ENCODE measurements at places on chromosomes 12 and 14.

GRCh38 chr12:31518680-31519227 lies 72.2 kb downstream of the DENND5B start:
- DNase-seq = no peak

- DNase-seq = no peak
Measured at GRCh38 chr12:116068853-116069252, 208.6 kb downstream of the MED13L start.

DNA sequence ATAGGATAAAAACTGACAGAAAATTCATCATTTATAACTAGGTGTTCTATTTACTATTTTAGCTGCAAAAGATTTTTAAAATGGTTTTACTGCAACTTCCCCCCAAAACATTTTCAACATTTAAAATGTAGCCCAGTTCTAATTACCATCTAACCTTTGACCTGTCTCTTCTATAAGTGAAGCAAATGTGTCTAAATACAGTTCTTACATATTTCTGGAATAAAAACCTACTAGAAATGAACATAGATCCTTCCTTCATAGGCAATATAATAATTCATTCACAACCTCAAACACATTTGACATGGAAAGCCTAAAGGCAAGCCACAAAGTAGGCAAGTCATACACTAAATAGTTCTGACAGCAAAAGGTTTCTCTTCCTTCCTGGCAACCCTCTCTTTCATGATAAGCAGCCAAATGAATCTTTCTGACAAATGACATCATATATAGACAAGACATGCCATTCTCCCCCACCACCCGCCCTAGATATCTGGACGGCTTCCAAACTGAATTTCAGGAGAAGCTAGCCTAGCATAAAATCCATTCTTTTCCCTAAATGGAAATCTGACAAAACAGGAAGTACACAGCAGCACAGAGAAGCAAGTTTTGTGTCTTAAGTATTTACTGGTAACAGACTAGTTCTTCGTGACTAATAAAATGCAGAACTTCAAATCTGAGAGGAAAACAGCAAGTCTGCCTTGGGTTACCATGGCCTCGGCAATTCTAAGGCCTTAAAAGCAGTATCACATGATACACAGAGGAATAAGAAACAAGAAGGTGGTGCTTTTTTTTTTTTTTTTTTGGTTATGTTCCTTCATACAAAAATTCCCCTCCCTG lies 17.2 kb upstream of the ARID4A start:
- no peak for DNase-seq

GRCh38 chr14:77654001-77654441 lies 37.6 kb upstream of the SPTLC2 start:
- no peak for DNase-seq

DNA sequence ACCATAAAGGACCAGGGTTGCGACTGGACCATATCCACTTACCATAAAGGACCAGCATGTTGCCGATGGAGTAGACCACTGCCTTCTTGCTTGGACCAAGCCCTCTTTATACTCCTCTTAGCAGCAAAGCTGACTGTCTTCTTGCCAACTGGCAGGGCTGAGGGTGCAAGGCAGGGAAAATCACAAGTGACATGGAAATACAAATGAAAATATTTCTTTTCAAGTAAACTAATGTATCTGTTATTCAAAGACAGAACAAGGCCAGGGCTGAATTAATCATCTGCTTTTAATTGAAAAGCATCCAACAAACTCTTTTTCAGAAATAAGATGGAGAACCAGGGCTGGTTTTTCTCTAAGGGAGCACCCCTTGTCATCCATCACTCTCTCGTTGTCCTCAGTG lies at the start of gene CELA1:
Gene CELA1 (minus strand): TSS at position 99 of the 400 bp plus-strand sequence. CDS start 41 bp downstream, at position 58.
- no peak for DNase-seq

DNA sequence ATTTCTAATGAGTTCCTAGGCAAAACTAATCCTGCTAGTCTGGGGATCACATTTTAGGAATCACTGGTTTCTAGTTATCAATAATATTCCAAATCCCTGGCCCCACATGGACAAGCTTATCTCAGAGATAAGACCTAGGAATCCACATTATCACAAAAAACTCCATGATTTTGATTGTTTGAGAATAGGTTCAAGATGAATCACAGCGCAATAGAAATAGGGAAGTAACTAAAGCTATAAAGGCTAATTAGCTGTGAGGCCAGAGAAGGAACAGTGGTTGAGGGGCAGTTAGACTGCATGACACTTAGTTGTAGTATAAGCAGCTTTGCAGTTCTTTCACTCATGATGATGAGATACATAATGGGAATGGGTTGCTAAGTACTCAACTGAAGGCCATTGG lies 13.1 kb upstream of the ATP5F1B start:
- DNase-seq = no peak

DNA sequence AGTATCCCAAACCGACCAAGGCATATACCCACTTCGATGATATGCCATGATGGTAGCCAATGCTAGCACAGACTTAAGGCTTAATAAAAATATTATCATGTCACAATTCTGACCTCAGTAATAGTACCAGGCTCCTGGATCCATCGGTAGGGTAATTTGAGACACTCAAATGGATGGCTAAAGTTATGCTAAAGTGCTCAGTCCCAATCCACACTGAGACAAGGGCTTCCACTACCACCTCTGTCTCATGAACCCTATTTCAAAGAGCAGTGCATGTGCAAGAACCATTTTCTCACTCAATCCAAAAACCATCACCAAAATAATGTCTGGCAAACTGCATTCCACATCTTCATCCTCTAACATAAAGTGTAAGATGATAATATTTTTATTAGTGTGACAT lies 122.4 kb upstream of the KRR1 start:
- DNase-seq = no peak

GRCh38 chr12:101764051-101764792 lies 25.0 kb upstream of the SYCP3 start:
- no peak for DNase-seq

- DNase-seq = no peak
Measured at GRCh38 chr12:117674313-117674712, 294.5 kb downstream of the KSR2 start.

- no peak for DNase-seq
Measured at GRCh38 chr14:77554207-77554606, 55.6 kb upstream of the ISM2 start.

DNA sequence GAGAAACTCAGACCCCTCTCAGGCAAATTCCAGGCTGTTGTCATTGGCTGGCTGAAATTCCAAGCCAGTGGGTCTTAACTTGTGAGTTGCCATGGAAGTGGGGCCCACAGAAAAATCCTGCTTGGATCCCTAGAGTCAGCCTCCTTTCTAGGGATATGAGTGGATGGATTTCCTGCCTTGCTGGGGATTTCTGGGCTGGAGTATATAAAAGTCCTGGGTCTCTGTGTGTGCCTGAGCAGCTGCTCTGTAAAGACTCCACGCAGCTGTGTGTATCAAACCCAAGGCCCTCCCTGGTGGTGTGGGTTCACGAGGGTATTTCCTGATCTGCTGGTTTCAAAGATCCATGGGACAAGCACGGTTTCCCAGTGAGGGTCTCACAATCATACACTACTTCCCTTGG lies 1077.1 kb downstream of the SLC16A7 start:
- DNase-seq = no peak

GRCh38 chr12:111355201-111355925 lies 13.5 kb downstream of the PHETA1 start:
- no peak for DNase-seq

GRCh38 chr14:59337141-59337611 lies 128.0 kb downstream of the GPR135 start:
- DNase-seq = no peak

GRCh38 chr14:22854963-22855724 lies 16.4 kb upstream of the LRP10 start:
- DNase-seq = no peak

GRCh38 chr12:58254463-58255100 lies 313.2 kb downstream of the ATP23 start:
- DNase-seq = no peak

- DNase-seq = no peak
Measured at GRCh38 chr12:87317302-87317701, 711.9 kb downstream of the C12orf50 start.

- no peak for DNase-seq
Measured at GRCh38 chr12:95396849-95397468, 77.0 kb upstream of the METAP2 start.

All from esophagus squamous epithelium (tissue), 5 donors.